ENCODE measurements at places on chromosomes 7 and 10.

GRCh38 chr7:18831943-18832342 is 285.5 kb downstream of the TWIST1 start:
- H3K4me1 ChIP-seq, result no peaks in the 10 kb centered on the region
- no peak overlapping the region for H3K4me3 ChIP-seq
- no peak overlapping the region for H3K27ac ChIP-seq

- H3K4me1 ChIP-seq, result no peaks in the 10 kb centered on the region
- no peak overlapping the region for H3K4me3 ChIP-seq
- no peaks in the 10 kb centered on the region for H3K36me3 ChIP-seq
- no peaks in the 10 kb centered on the region for H3K27me3 ChIP-seq
These were observed 98.9 kb downstream of the ARHGAP12 start for GRCh38 chr10:31829776-31830175.

DNA sequence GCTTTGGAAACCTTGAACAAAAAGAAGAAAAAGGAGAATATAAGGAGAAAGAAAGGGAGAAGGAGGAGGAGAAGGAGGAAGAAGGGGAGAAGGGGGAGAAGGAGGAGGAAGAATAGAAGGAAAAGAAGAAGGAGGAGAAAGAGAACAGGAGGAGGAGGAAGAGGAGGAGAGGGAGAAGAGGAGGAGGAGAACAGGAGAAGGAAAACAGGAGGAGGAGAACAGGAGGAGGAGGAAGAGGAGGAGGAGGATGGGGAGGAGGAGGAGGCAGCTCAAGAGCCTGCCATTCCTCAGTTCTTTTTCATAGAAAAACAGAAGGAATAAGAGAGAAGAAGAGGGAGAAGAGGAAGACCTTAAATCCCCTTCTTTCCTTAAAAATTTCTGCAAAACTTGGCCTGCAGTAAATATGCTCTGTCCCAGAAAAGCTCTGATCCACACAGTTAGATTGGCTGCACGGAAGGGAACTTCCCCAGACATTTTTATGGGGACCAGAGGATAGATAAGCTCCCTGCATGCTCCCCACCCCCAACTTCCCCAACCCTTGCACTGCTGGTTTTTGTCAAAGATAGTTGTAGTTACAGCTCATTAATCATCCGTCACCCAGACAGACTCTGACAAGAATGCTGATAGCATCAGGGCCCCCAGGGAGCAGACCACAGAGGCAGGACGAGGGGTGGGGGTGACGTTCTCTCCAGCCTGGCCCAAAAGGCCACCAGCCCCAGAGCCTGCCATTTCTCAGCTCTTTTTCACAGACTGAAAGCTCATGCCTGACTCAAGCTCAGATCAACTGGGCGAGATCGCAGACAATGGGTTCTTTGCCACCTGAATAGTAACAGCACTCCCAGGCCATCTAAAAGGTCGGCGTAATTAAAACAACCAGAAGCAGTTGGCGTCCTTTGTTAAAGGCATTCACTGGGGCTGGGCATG is 34.5 kb upstream of the LYZL1 start:
- no peak overlapping the region for H3K4me3 ChIP-seq
- no peaks in the 10 kb centered on the region for H3K27me3 ChIP-seq
- no peak overlapping the region for H3K27ac ChIP-seq

DNA sequence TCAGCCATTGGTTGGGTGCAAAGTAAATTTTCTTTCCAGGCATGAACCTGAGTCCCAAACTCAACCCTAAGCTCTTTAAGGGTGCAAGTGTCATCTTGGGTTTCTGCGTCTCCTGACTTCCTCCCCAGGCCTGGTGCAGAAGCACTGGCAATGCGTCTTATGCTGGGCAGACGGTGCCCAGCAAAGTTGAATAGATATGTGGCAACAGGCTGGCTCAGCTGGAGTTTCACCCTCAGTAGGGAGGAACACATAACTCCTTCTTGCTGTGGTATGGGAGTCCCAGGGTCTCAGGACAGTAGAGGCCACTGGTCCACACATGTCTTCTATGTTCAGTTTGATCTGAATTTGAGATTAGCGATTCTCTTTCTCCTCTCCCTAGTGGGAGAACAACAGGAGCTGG is 181.3 kb downstream of the RPS24 start:
- no peaks in the 10 kb centered on the region for H3K36me3 ChIP-seq
- no peaks in the 10 kb centered on the region for H3K27me3 ChIP-seq
- H3K4me1 ChIP-seq, result no peaks in the 10 kb centered on the region
- H3K4me3 ChIP-seq, result no peak overlapping the region
- no peak for DNase-seq
- no peak overlapping the region for H3K27ac ChIP-seq

GRCh38 chr7:6382817-6383216 is 64.9 kb downstream of the DAGLB start:
- H3K36me3 ChIP-seq, result no peaks in the 10 kb centered on the region
- no peak overlapping the region for H3K4me3 ChIP-seq
- no peak for DNase-seq
- H3K27me3 ChIP-seq, result no peaks in the 10 kb centered on the region
- peaks cover 86% of the 10 kb centered on the region for H3K4me1 ChIP-seq

- DNase-seq, result no peak
- peaks cover 59% of the 10 kb centered on the region for H3K36me3 ChIP-seq
- no peaks in the 10 kb centered on the region for H3K27me3 ChIP-seq
These were observed 11.7 kb downstream of the HUS1 start for GRCh38 chr7:47967708-47968107.

GRCh38 chr10:32005050-32005449 is 51.2 kb downstream of the KIF5B start:
- H3K4me3 ChIP-seq, result no peak overlapping the region
- no peaks in the 10 kb centered on the region for H3K27me3 ChIP-seq
- H3K27ac ChIP-seq, result no peak overlapping the region
- DNase-seq, result peak; percentile 40
- no peaks in the 10 kb centered on the region for H3K36me3 ChIP-seq

DNA sequence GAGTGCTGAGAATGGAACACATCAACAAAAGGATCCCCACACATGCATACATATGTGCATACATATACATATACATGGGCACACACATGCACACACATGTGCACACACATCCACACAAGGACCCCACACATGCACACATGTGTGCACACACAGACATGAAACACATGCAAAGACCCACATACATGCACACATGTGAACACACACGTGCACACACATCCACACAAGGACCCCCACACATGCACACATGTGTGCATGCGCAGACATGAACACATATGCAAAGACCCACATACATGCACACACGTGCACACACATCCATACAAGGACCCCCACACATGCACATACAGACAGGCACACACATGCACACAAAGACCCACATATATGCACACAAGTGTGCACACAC is 104.4 kb upstream of the ADARB2 start:
- H3K27me3 ChIP-seq, result no peaks in the 10 kb centered on the region
- no peak for DNase-seq
- no peak overlapping the region for H3K27ac ChIP-seq
- H3K4me3 ChIP-seq, result no peak overlapping the region

- H3K4me3 ChIP-seq, result no peak overlapping the region
- H3K27ac ChIP-seq, result no peak overlapping the region
- H3K36me3 ChIP-seq, result no peaks in the 10 kb centered on the region
- H3K4me1 ChIP-seq, result no peaks in the 10 kb centered on the region
These were observed 22.6 kb downstream of the PNPLA8 start for GRCh38 chr7:108503112-108504026.

- DNase-seq, result no peak
- no peaks in the 10 kb centered on the region for H3K4me1 ChIP-seq
- no peaks in the 10 kb centered on the region for H3K27me3 ChIP-seq
- H3K36me3 ChIP-seq, result no peaks in the 10 kb centered on the region
- H3K4me3 ChIP-seq, result no peak overlapping the region
These were observed 48.0 kb downstream of the ZNF365 start for GRCh38 chr10:62422068-62422590.

DNA sequence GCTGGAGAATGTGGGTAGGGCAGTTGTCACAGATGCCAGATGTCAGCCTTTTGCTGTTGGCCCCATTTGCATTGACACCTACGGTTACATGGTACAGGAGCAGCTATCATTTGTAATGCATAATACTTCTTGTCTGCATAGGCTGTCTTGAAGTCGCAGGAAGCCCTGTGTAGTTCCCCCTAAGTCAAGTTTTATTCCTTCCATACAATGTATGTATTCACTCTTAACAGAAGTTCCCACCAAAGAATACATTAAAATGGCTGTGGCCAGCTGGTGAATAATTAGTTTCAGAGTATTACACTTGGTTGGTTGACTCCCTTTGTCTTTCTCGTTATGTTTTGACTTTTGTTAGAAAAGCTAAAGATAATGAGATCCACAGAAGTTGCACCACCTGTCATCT is 1169.0 kb downstream of the REEP3 start:
- H3K4me1 ChIP-seq, result no peaks in the 10 kb centered on the region
- no peaks in the 10 kb centered on the region for H3K36me3 ChIP-seq
- no peaks in the 10 kb centered on the region for H3K27me3 ChIP-seq
- no peak for DNase-seq

GRCh38 chr7:33418251-33418701 is 288.9 kb downstream of the BBS9 start:
- H3K4me1 ChIP-seq, result no peaks in the 10 kb centered on the region
- H3K4me3 ChIP-seq, result no peak overlapping the region
- H3K27me3 ChIP-seq, result no peaks in the 10 kb centered on the region

DNA sequence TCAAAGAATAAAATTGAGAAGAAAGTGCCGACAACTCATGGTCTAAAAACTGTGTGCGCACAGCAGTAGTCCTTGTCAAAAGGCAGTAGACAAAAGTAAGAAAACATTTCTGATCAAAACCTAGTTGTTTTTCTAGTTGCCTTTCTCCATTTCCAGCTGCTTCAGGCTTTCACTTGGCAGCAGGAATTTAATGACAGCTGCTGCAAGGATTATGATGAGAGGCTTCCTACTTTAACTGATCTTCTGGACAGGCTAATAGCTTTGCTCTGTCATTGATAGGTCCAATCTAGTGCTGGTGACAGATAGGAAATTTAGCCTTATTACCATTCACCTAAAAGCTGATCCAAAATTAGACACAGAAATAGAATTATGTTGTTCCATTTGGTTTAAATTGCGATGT is 110.7 kb upstream of the SEMA3C start:
- DNase-seq, result no peak
- H3K4me3 ChIP-seq, result no peak overlapping the region
- H3K4me1 ChIP-seq, result no peaks in the 10 kb centered on the region
- H3K27me3 ChIP-seq, result no peaks in the 10 kb centered on the region
- no peak overlapping the region for H3K27ac ChIP-seq

DNA sequence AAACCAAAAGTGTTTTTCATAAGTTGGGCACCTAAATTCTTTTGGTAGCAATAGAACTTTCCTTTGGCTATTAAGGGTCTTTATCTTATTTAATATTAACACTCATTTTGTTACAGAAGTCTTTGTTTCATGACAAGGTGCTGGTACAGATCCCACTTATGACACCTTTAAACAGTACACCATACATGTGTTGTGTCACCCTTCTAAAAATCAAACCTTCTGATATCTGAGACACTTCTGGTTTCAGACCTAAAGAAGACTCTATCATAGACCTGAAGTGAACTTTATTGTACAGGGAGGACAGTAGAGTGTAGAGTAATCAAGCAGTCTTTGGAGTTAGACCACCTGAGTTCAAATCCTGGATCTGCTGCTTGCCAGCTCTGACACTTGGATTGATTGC is 5.8 kb upstream of the USP6NL start:
- H3K27ac ChIP-seq, result no peak overlapping the region
- no peak overlapping the region for H3K4me3 ChIP-seq
- no peaks in the 10 kb centered on the region for H3K36me3 ChIP-seq
- H3K27me3 ChIP-seq, result no peaks in the 10 kb centered on the region

DNA sequence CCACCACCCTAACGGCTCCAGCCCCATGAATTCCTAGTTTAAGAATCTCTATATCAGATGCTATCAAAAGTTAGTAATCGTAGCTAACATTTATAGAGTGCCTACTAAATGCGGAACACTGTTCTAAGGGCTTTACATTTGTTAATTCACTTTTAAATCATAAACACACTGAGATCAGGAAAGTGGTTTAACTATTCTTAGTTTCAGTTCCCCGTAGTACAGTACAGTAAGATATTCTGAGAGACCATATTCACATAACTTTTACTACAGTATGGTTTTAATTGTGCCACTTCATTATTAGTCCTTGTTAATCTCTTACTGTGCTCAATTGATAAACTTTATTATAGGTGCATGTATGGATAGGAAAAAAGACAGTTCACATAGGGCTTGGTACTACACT is 22.5 kb downstream of the SYPL1 start:
- H3K36me3 ChIP-seq, result no peaks in the 10 kb centered on the region
- no peak overlapping the region for H3K4me3 ChIP-seq
- H3K4me1 ChIP-seq, result no peaks in the 10 kb centered on the region
- no peak for DNase-seq

DNA sequence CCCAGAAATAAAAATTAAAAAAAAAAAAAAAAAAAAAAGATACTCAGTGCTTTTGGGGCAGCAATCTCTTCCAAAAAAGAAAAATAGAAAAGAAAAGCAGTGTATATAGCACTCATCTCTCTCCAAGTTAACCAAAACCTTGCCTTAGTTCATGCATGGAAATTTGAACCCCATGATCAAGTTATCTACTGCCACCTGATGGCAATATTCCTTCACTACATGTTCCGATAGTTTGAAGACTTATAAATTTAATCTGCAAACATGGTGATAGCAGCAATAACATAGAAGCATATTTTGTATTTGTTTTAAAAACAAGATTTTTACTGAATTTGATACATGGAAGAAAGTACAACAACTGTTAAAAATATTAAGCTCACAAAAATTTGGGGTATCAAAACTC is 48.6 kb upstream of the SLIT1 start:
- peaks cover 3% of the 10 kb centered on the region for H3K36me3 ChIP-seq
- H3K27me3 ChIP-seq, result no peaks in the 10 kb centered on the region
- no peak overlapping the region for H3K4me3 ChIP-seq
- no peak for DNase-seq

DNA sequence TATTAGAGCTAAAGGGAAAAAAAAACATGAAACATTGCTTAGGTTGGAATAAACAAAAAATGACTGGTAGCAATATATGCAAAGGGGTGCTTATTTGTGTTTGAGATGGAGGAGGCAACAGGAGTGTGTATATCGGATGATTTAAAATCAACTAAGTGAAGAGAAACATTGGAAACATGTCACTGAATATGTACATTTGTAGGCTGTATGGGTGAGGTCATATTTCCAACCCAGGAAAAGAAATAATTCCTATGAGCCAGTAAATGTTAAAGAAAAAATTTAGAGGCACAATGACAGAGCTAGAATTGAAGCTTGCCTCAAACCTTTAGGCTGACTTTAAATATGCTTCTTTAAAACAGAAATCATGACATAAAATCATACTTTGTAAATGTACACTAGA is 709.0 kb upstream of the SEMA3D start:
- H3K27ac ChIP-seq, result no peak overlapping the region
- H3K27me3 ChIP-seq, result no peaks in the 10 kb centered on the region
- no peak for DNase-seq
- no peaks in the 10 kb centered on the region for H3K4me1 ChIP-seq

DNA sequence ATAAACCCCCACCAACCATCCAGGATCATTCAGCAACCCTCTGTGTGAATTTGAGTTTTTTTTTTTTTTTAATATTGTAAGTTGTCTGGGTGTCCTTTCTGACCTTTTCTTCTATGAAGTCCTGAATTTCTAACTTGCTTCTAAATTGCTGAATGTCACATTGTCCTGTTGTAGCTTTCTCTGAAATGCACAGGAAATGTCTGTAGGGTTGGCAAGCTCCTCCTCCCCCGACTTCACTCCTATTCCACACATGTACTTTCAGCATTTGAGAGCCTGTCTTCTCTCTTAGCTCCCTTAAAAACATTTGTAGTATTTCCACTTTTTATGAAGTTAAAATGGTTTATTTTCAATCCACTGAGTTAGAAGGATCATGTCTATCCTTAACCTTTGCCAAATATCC is 3.3 kb upstream of the CNNM2 start:
- no peak overlapping the region for H3K27ac ChIP-seq
- H3K27me3 ChIP-seq, result no peaks in the 10 kb centered on the region
- H3K4me1 ChIP-seq, result peaks cover 28% of the 10 kb centered on the region
- no peak for DNase-seq
- H3K4me3 ChIP-seq, result no peak overlapping the region
- H3K36me3 ChIP-seq, result no peaks in the 10 kb centered on the region
